ENCODE measurements at places on chromosomes 4 and X. TPM values are rescaled to one million over a fixed set of nuclear protein-coding genes. Genes with fewer than 3 reads are reported as not detected.

GRCh38 chr4:181581983-181582382 is 661.2 kb upstream of the TENM3 start:
- no peaks in the 10 kb centered on the region for H3K36me3 ChIP-seq
- no peaks in the 10 kb centered on the region for H3K4me1 ChIP-seq
- DNase-seq: no peak
- no peaks in the 10 kb centered on the region for H3K27me3 ChIP-seq

DNA sequence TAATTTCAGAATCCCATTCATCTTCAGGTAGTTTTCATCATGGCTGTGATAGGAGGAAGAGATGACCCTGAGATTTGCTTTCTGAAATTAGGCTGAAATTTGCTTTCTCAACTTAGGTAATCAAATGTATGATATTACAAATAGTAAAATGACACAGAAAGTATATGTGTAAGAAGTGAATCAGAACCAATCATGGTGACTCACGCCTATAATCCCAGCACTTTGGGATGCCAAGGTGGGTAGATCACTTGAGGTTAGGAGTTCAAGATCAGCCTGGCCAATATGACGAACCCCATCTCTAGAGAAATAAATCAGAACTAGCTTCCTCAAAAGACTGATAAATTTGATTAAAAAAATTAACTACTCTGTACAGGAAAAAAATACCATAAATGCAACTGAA is 555.4 kb downstream of the STPG2 start:
- H3K36me3 ChIP-seq: no peaks in the 10 kb centered on the region
- H3K4me3 ChIP-seq: no peak overlapping the region
- H3K4me1 ChIP-seq: no peaks in the 10 kb centered on the region
- no peaks in the 10 kb centered on the region for H3K27me3 ChIP-seq

- H3K4me1 ChIP-seq: no peaks in the 10 kb centered on the region
- H3K27ac ChIP-seq: no peak overlapping the region
- H3K36me3 ChIP-seq: no peaks in the 10 kb centered on the region
- H3K27me3 ChIP-seq: no peaks in the 10 kb centered on the region
These were observed 4.9 kb upstream of the NAA11 start for GRCh38 chr4:79330720-79331119.

GRCh38 chr4:79552311-79552710 is 144.3 kb upstream of the GK2 start:
- no peak for DNase-seq
- H3K4me1 ChIP-seq: no peaks in the 10 kb centered on the region
- no peaks in the 10 kb centered on the region for H3K36me3 ChIP-seq
- H3K27ac ChIP-seq: no peak overlapping the region

DNA sequence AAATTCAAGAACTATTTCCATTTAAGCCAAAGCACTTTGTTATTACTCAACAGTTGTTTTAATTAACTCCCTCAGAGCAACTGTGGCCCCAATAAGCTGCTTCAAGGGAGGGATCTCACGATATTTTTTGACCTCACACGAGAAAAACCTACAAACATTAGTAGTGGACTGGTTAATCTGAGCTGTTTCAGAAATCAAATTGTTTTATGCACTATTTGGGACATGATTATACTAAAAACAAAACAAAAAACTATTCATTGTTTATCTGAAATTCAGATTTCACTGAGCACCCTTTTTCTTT is 74.3 kb downstream of the DCHS2 start:
- H3K27me3 ChIP-seq: peaks cover 52% of the 10 kb centered on the region
- H3K36me3 ChIP-seq: no peaks in the 10 kb centered on the region
- DNase-seq: no peak
- H3K27ac ChIP-seq: no peak overlapping the region

GRCh38 chr4:46270986-46271596 is 118.8 kb downstream of the GABRA2 start:
- H3K4me1 ChIP-seq: no peaks in the 10 kb centered on the region
- H3K36me3 ChIP-seq: no peaks in the 10 kb centered on the region
- no peak overlapping the region for H3K4me3 ChIP-seq
- H3K27me3 ChIP-seq: no peaks in the 10 kb centered on the region
- DNase-seq: no peak

GRCh38 chr4:105351861-105352260 is 122.0 kb downstream of the PPA2 start:
- no peak overlapping the region for H3K27ac ChIP-seq
- H3K36me3 ChIP-seq: no peaks in the 10 kb centered on the region
- H3K4me3 ChIP-seq: no peak overlapping the region
- H3K4me1 ChIP-seq: peaks cover 5% of the 10 kb centered on the region
- no peak for DNase-seq

- H3K27me3 ChIP-seq: no peaks in the 10 kb centered on the region
- H3K27ac ChIP-seq: no peak overlapping the region
- H3K36me3 ChIP-seq: no peaks in the 10 kb centered on the region
- DNase-seq: no peak
- no peak overlapping the region for H3K4me3 ChIP-seq
These were observed 127.5 kb downstream of the DCK start for GRCh38 chr4:71120831-71121524.

Gene ENAM
- not detected for total RNA-seq

Gene ZFP42
- 0.12 TPM for total RNA-seq

Data from activated CD4-positive, alpha-beta T cell treated with anti-CD3 and anti-CD28 coated beads, Interleukin-2, amount 10 ng/mL, durations not matched to agents 24 days and 14 days (primary cell).